ENCODE measurements at places on chromosomes 11 and 22. TPM values are rescaled to one million over a fixed set of nuclear protein-coding genes. Genes with fewer than 3 reads are reported as not detected.

GRCh38 chr11:48366365-48366764 is at the start of gene OR4C5:
Gene OR4C5, minus strand, starts transcription at chr11:48366465. Its CDS starts 0 bp downstream, at chr11:48366465.
- DNase-seq, result no peak

DNA sequence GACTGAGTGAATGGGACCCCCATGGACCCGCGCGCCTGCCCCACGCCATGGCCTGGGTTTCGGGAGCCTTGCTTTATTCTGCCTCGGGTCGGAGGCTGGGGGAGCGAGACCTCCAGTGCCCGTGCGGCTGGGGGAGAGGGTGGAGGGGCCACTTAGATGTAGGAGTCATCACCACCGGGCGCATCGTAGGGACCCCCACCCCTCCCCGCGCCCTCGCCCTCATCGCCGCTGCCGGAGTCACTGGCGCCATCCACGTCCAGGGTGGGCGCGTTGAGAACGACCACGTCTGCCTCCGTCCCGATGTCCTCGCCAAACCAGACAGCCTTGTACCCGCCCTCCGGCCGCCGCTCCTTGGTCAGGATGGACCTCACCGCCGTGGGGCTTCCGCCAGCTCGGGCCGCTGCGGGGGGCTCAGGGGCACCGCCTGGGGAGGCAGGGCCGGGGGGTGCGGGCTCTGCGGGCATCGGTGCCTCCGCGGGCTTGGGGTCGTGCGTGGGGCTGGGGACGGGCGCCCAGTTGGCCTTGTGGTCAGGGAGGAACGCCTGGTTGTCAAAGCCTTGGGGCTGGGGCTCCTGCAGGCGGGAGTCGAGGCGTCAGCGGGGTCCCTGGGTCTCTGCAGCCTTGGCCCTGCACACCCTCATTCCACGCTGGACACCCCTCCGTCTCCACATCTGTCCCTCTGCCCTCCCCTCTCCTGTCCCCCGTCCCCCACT is 1.6 kb upstream of the IRF7 start:
- DNase-seq, result no peak

GRCh38 chr11:93530468-93530826 is 12.7 kb downstream of the SMCO4 start:
- no peak for DNase-seq

- DNase-seq, result no peak
These were observed 73.5 kb upstream of the PITPNB start for GRCh38 chr22:27992294-27993165.

DNA sequence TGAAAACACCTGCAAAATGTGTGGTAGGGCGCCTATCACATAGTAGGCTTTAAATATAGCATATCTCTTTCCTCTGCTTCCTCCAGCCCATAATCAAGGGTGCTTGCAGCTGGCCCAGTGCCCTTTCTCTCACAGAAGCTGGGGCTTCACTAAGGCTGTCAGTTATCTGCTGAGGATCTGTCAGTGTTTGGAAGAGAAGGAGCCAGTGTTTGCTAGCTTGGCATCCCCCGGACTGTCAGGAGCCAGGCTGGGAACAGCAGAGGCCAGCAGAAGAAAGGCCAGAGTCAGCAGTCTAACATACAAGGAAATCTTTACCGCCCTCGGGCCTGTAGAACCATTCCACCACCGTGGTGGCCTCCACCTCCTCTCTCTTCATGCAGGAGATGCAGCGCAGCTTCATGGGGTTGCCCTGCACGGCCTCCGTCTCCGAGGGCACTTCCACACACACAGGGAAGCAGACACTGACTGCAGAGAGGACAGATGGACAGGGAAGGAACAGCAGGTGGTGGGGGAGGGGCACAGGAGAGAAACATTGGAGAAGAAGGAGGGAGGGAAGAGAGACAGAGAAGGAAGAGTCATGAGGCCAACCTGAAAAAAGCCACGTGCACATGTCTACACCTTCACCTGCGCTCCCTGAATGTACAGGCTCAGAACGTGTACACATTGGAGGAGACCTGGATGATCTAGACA is 9.0 kb downstream of the SCN3B start:
- DNase-seq, result no peak

DNA sequence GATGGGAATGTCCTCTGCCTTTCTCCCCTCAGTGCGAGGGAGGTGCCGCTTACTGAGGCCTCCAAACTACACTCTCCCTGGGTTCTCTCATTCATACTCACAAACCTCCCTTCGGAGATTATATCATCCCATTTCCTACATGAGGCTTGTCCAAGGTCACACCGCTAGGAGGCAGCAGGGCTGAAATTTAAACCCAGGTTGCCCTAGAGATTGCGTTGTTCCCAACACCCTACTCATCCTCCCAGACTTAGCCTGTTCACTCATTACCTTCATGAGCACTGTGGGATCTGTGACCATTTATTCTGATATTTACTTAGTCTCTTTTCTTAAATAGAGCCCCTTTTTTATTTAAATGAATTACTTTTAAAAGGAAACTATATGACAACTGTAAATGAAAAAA is 31.1 kb downstream of the SDHAF2 start:
- no peak for DNase-seq

GRCh38 chr11:113818426-113818825 is 38.8 kb downstream of the CLDN25 start:
- DNase-seq, result peak; percentile 4

The CREB3L1 gene
- 18.8 TPM for polyA plus RNA-seq

DNA sequence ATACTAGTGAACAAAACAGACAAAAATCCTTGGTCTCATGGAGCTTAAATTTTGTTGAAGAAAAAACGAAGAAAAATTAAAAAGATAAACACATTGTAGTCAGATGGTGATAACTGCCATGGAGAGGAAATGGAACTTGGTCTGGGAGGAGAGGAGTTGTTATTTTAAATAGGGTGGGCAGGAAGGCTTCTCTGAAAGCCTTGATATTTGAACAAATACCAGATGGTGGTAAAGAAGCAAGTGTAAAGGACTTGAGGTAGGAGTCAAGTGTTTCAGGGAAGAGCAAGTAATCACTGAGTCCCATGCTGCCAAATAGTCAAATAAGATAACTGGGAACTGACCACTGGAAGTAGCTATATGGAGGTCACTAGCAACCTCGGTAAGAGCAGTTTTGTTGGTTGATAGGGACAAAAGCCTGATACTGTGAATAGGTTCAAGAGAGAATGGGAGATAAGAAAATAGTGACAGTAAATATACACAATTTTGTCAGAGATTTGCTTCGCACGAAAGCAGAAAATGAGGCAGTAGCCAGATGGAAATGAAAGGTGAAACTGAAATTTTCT is 55.1 kb downstream of the SESN3 start:
- DNase-seq, result no peak

- peak; percentile 83 for DNase-seq
These were observed 928.0 kb upstream of the FAT3 start for GRCh38 chr11:91296629-91297028.

- DNase-seq, result peak; percentile 26
These were observed 31.9 kb downstream of the COMMD9 start for GRCh38 chr11:36257351-36257750.

- DNase-seq, result no peak
These were observed 38.5 kb downstream of the TRAF6 start for GRCh38 chr11:36471577-36471976.

- DNase-seq, result peak; percentile 3
These were observed 200.5 kb upstream of the LRRC4C start for GRCh38 chr11:41659985-41660384.

- no peak for DNase-seq
These were observed 100.6 kb downstream of the CSNK2A3 start for GRCh38 chr11:11252403-11252802.

The GPHA2 gene
- not detected for polyA plus RNA-seq

DNA sequence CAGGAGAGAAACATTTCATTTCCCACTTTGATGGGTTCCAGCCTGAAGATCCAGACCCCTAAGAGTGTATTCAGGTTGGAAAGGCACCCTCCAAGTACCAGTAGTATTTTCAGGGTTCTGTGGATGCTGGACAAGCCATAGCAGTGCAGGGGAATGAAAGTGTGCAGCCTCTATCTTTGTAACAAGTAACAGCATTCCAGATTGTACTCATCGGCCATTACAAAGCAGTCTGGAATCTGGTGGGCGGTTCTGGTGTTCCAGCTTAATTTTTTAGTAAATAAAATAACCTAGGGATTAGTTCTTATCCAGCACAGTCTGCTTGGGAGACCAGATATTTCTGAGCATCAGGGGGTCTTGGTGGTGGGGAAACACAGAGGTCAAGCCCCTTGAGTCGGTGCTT is 22.6 kb downstream of the APLNR start:
- peak; percentile 69 for DNase-seq

The SLC43A3 gene
- 34.8 TPM for polyA plus RNA-seq

DNA sequence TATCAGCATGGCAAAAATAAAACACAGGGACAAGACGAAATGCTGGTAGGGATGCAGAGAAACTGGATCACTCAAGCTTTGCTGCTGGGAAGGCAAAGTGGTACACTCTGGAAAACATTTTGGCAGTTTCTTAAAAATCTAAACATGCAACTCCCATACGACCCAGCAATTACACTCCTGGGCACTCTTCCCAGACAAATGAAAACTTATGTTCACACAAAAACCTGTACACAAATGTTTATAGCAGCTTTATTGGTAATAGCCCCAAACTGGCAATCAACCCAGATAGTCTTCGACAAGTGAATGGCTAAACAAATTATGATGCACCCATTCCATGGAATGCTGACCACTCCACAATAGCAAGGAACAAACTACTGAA is 35.8 kb upstream of the PRR5 start:
- peak; percentile 22 for DNase-seq

The PHETA2 gene
- polyA plus RNA-seq, result 19.2 TPM

DNA sequence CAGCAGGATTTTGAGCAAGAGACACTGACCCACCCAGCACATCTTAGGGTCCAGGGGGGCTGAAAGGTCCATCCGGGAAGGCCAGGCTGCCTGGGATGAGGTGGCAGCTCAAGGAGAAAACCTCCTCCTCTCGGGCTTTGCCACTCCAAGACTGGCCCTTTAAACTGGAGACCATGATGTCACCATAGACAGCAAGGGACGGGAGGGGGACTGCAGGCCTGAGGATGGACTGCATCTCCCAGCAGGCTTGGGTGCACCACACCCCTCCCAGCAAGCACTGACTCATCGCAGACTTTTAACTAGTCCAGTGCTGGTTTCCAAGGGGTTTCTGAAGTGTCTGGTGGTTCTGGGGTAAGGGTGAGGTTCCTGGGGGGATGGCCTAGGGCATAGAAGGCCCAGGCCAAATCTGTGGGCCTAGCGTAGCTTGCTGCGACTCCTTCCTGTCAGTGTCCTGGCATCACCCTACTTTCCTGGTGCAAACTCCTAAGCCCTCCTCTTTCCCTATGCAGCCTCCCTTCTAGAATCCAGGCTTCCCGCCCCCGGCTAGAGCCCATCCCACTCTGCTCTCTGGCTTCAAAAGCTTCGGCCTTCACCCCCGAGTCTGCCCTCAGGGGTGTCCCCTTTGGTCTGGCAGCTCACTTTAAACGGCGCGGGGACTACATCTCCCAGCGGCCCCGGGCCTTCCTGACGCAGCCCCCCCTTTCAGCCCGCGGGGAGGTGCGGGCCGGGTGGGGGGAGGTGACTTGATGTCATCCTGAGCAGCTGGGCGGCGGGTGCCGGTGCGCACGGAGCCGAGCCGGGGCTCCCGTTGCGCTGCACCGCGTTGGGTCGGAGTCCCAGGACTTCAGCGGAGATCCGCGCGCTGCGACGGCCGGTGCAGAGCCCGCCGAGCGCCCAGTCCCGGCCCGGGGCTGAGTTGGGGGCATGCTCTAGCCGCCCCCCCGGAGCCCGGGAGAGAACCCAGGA is at the start of gene PPP2R5B:
PPP2R5B (plus strand) TSS at position 746 of the 966 bp plus-strand sequence. CDS start 1,046 bp downstream, outside the sequence.
- peak; percentile 96 for DNase-seq

- DNase-seq, result no peak
These were observed 5.5 kb downstream of the RCOR2 start for GRCh38 chr11:63911440-63911839.

DNA sequence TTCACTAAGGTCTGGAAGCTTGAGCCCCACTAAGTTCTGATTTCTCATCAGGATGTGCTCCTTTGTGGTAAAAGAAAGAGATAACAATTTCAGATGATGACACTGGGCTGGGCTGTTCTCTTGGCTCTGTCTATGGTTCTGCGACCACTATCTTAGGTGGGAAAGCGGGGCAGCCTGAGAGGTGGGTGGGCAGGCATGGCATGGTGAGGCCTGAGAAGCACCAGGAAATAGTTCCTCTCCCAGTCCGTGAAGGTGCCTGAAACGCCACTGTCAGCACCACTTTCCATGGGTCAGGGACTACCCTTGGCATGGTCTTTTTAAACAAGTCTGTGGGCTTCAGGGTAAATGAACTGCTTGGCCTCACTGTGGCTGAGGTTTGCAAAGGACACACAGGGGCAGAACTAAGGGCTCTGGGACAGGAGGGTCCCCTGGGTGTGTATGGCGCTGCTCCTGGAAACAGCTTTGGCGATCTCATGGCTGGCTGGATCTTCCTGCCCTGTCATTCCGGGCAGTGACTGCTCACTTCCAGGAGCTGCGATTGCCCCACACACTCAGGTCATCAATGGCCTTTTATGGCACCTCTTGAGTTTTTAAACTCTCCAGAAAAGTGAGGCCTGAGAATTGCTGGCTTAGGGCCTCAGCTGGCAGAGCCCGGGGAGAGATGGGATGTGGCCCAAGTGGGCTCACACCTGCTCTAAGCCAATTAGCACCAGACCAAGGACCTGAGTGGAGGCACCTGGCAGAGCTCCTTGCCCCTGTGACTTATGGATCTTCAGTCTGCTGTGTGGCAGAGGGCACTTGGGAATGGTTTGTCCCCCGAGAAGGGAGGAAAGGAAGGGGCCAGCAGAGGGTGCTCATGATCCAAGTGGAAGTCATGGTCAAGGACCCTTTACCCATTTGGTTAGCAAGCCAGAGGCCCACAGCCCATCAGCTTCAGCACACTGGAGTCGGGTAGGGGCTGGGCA is 55.6 kb upstream of the LYVE1 start:
- peak; percentile 32 for DNase-seq

The PLEKHB1 gene
- polyA plus RNA-seq, result 0.37 TPM

DNA sequence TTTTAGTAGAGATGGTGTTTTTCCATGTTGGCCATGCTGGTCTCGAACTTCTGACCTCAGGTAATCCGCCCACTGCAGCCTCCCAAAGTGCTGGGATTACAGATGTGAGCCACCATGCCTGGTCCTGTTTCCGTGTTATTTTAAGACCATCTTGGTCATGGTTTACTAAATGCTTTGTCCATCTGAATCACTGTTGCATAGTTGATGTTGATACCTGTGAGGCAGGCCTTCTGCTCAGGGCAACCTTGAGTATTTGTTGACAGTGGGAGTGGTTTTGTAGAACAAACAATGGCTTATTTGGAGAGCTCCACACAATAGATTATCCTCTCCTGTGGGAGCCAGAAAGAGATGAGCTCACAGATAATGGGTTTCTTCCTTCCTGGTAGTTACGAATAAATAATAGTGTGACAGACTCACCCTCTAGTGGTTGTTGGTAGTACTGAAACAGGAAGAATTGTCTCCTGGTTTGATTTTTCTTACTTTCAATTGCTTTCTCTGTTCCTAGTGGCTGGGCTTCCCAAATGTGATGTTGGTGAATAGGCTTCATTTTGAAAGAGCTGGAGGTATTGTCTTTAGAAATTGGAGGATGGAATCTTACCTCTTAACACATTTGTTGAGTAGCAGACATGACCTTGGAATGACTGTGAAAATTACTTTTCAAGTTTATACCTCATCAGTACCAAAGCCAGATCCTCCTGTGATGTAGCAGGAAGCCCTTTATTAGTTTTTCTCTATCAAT is 39.0 kb downstream of the CTNND1 start:
- peak; percentile 58 for DNase-seq

All from fibroblast of lung (primary cell).